Stimulated activated CD4-positive, alpha-beta T cell treated with anti-CD3 and anti-CD28 coated beads, TNF-alpha, amount 100 ng/mL, for 48 hours (primary cell): ENCODE measurements at places on chromosomes 6 and 20.
A peak's percentile ranks its signal among the peaks of the same experiment; 100 is the strongest.

DNA sequence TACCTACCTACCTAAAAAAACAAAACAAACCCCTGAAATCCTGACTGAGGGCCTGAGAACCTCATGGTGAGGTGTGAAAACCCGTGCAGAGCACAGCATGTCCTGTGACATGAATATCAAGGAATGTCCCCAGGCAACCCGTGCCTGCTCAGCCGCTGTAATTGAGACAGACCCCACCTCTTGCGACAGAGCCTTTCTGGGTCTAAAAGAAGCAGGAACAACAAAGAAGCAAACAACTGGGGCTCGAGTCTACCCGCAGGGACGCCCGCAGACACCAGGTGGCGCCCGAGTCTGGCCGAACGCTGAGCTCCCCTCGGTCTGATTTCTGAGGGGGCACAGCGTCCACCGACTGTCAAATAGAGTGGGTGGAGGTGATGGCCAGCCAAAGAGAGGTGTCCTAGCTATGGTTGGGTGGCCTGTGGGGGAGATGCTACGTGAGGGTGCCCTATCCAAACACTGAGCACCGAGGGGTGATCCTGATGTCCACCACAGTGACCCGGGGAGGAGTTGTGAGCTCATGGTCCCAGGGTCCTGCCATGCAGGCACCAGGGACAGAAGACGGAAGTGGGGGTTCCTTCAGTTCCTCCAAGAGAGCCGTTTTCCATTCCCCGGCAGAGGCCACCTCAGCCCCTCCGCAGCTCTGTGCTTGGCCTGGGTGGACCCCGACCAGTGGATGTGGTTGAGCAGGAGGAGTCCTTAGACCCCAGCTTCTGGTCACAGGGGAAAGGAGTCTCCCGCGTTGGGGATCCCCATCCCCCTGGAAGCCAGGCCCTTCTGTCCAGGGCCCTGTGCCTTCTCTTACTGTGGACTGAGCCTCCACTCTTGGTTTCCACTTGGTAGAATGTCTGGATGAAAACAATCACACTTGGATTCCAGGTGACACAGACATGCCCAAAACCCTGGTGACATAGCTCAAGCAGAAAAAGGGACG is 268.2 kb downstream of the CDC5L start:
- DNase-seq, result peak; percentile 54

DNA sequence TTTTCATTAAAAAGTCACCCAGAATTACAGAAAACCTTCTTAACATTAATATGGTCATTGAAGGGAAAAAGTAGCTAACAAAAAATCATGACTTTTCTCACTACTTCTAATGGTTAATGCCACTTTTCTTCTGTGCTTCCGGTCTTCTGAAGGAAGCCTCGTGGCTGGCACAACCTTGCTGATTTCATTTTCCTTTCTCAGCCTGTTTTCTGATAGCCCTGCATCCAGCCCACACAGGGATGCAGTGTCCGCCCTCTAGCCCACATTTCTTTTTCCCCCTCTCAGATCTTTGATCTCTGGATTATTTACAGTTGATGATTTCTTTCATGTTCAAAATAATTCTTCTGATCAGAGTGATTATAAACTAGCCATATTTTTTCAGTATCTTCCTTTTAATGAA is 655.4 kb upstream of the EPHA7 start:
- no peak for DNase-seq

DNA sequence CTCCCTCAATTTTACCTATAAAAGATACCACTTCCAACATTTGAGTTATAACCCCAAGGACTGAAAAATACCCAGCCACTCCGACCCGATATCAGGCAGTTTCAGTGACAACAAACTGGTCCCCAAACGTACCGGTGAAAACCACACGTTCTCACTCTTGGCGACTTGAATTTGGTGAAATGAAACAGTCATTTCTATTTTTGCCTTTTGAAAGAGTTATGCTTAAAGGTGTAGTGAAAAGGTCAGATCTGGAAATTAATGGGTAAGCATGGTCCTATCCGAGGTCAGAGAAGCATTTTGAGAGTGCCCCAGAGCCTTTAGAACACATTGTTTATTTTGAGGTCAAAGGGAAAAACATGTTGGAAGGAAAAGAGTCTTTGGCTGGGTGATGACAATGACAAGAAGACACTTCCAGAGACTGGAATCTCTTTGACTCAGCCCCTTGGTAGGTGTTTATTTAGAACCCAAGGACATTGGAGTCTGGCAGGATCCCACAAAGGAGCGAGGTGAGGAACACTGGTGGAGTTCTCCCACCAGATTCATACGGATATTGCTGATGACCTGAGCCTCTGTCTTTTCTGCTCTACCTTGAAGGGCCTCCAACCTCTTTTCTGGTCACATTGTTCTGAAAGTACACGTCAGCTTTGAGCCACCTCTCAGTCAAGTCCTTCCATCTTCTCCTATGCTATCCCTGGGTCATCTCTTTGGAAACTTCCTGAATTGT is 235.0 kb downstream of the GMPR start:
- no peak for DNase-seq

GRCh38 chr6:35136185-35136584 is 5.0 kb downstream of the TCP11 start:
- no peak for DNase-seq

DNA sequence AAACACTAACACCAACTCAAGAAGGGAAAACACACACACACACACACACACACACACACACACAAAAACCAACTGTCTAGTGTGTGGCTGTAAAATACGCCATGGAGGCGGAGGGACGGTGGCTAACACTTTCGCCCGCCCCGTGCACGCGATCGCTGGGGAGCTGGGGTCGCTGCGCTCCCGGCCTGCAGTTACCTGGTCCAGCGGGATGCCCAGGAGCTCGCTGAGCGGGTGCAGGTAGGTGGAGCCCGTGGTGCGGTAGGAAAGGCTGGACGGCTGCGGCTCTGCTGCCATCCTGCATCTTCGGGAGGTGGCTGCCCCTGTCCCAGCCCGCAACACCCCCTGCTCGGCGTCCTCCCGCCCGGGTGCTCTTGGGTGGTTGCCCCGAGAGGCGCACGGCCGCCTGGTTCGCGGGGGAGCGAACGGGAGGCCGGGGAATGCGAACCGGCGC is 303 bp downstream of the MBOAT1 start:
- DNase-seq, result no peak

GRCh38 chr6:158257781-158258180 is 54.5 kb upstream of the TULP4 start:
- no peak for DNase-seq

DNA sequence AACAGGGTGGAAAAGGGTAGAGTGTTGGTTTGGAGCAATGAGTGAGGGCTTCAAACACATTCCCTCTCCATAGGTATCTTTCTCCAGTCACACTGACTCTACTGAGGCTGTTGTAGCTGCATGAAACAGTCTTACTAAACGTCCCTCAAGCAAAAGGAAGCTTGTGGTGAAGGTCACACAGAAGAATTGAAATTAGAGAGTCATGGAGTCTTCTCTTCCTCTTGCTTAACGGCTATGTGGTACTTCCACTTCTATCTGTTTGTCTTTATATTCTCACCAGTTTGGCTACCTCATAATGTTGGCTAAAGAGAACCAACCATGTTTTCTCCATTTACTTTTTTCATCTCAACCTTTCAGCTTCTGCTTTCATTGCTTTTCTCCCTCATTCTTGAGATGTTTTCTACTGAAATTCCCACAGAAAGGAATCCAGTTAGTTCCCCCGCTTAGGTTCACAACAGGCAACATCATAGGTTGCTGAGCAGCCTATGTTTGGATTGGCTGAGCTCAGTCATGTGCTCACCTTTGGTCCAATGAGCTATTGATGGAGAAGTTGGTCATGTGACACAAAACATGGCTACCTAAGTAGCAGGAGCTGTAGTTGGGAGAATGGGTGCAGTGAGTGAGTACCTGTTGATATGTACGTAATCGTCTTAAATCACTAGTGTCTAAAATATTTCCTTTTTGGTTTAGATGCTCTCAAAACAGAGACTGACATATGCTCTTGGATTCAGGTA is 99.8 kb downstream of the SNAP25 start:
- DNase-seq, result no peak

- DNase-seq, result no peak
Observed at GRCh38 chr6:43702534-43703440, 15.2 kb upstream of the MRPS18A start.

DNA sequence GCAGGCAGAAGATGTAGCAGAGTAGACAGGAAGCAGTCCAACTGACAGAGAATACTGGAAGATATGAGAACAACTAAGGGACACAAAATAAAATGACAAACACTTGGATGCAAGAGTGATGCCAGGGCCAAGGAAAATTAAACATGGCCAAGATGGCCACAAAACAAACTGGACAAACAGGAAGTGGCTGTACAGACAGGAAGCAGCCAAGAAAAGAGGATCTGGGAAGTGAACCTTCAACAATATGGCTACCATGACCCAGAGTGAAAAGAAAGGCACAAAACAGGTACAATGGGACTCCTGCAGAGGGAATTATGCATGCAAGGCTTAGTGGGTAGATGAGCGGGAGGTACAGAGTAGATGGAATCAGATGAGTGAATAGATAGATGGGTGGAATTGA is 29.1 kb downstream of the HLA-DPB1 start:
- DNase-seq, result no peak

DNA sequence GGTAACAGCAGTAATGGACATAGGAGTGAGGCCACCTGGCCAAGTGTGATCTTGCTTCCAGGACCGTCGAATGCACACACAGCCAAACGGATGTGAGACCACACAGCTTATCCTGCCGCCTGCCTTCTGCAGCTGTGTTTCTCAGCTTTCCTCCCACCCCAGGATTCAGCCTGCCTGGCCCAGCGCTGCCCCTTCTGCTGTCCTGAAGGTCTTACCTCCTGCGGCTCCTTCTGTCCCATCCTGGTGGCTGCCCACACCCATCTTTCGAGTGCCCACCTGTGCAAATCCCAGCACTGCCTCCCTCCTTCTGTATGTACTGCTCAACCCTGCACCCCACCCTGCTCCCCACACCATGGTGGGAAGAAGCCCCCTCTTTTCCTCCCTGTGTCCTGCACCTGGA is 49.4 kb upstream of the DACT2 start:
- no peak for DNase-seq

DNA sequence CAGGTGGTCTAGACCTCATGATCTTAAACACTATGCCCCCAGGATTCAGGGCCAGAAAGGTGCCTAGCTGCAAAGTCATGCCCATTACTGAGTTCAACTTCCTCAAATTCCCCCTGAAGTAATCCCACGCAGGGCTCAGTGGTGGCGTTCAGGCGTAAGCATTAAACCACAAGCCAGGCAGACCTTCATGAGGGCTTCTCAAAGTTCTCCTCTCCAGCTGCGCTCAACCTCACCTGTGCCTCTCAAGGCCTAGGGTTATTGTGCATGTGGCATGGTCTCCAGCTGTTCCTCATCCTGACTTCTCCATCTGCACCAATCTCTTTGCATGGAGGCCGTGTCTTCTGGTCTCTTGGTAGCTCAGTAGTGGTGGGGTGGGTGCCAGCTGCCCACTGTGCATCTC is 113.6 kb downstream of the TSHZ2 start:
- no peak for DNase-seq

DNA sequence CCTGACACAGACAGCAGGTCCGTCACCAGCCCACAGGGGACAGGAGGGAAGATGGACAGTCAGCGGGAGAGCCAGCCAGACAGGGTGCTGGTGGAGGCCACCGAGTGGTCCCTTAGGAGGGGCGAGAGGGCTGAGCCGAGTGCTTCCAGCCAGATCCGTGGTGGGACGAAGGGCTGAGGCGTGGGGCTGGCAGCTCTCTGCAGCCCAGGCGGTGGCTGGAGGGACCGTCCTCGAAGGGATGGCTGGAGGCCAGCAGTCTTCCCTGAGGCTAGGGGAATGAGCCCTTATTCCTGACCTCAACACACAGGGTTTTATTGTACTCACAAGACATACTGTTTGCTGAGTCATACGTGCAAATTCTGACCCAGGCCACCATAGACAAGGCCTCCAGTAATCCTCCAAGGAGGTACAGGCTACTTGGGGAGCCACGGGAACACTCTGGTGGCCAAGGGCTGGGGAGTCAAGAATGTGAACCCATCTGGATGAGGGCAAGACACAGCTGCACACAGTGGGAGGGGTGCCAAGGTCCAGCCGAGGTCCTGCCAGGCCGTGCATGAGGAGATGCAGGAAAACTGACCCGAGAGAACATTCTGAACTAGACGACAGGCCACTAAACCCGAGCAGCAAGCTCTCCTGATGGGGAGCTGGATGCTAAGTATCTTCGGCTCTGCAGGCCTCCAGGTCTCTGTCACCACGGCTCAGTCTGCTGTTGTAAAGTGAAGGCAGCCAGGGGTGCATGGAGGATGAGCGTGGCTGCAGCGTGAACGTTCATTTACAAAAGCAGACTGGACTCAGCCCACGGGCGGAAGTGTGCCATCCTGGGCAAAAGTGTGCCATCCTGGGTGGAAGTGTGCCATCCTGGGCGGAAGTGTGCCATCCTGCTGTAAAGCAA is 242.5 kb downstream of the TTLL2 start:
- no peak for DNase-seq

DNA sequence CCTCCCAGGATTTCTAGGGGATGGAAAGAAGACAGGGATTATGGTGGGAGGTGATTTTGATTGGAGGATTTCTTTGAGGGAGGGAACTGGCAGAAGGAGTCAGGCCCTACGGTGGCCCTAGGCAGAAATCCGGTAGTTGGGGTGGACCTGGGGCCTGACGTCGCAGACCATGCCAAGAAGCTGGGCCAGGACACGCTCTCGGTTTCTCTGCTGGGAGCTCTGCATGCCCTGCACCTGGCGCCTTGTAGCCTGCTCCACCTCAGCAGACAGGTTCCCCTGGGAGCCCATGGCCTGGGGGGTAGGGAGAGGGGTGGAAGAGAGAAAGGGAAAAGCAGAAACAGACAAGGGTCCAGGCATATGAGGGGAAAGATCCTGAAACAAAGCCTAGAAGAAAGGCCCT is 1.1 kb downstream of the ATP6V1G2 start:
- DNase-seq, result no peak

GRCh38 chr6:148761527-148762011 is 14.7 kb downstream of the UST start:
- DNase-seq, result no peak

DNA sequence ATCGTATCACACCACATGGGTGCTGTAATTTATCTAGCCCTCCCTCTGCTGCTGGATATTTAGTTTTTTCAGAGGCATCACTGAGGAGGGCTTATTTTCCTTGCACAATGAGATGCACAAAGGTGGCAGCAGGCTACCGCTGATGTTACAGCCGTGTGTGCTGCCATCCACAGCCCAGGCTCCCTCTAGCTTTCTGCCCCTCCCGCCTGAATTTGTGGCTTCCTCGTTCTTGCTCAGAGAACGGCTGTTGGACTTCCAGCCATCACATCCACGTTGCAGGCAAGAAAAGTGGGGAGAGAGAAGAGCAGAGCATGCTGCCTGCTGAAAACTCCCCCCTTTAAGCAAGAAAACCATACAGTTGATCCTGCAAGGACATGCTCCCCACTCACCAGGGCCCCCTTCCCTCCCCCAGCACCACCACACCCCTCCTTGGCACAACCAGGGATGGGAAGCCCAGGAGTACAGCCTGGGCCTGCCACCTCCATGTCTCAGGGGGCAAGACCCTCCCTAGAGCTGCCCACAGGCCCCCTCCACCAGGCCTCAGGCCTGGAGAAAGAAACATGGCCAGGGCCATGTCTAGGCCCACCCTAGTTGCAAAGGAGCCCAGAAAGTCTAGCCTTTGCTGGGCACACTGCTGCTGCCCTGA is 102.6 kb downstream of the MRPL14 start:
- DNase-seq, result no peak
